ENCODE measurements at places on chromosomes 1 and 21. TPM values are rescaled to one million over a fixed set of nuclear protein-coding genes. Genes with fewer than 3 reads are reported as not detected.

CD160 gene
- 6.5 TPM for total RNA-seq

PIGR gene
- 5.8 TPM for total RNA-seq

PAX7 gene
- total RNA-seq = 1.4 TPM

RGS1 gene
- total RNA-seq = 84.7 TPM

EPS8L3 gene
- total RNA-seq = not detected

LCE1C gene
- total RNA-seq = not detected

KRTAP19-3 gene
- total RNA-seq = not detected

PLEKHA6 gene
- total RNA-seq = 4.3 TPM

DPM3 gene
- not detected for total RNA-seq

MINDY1 gene
- 13.5 TPM for total RNA-seq

ATXN7L2 gene
- total RNA-seq = 0.24 TPM

PROK1 gene
- not detected for total RNA-seq

XCL1 gene
- total RNA-seq = 6.5 TPM

ZNF436 gene
- 21.4 TPM for total RNA-seq

SH3BP5L gene
- total RNA-seq = 14.0 TPM

SPSB1 gene
- 43.3 TPM for total RNA-seq

LMOD1 gene
- 213 TPM for total RNA-seq

LCE1A gene
- total RNA-seq = not detected

F3 gene
- 356 TPM for total RNA-seq

ZNF672 gene
- total RNA-seq = 14.0 TPM

AADACL4 gene
- not detected for total RNA-seq

FBLIM1 gene
- 134 TPM for total RNA-seq

NOS1AP gene
- 2.9 TPM for total RNA-seq

RHD gene
- not detected for total RNA-seq

RGSL1 gene
- 1.7 TPM for total RNA-seq

VWA1 gene
- total RNA-seq = 58.7 TPM

TRAF3IP3 gene
- total RNA-seq = 6.7 TPM

CYP4Z1 gene
- total RNA-seq = not detected

TARDBP gene
- total RNA-seq = 139 TPM

KAZN gene
- 9.4 TPM for total RNA-seq

OR2L13 gene
- 3.1 TPM for total RNA-seq

MYOG gene
- total RNA-seq = 2.6 TPM

NPHS2 gene
- not detected for total RNA-seq

C4BPB gene
- total RNA-seq = 2.9 TPM

CD2 gene
- not detected for total RNA-seq

SPATA46 gene
- total RNA-seq = not detected

RHOU gene
- total RNA-seq = 65.7 TPM

SNX7 gene
- total RNA-seq = 32.7 TPM

SUSD4 gene
- total RNA-seq = 0.24 TPM

TSPAN1 gene
- not detected for total RNA-seq

OR2T4 gene
- total RNA-seq = not detected

GCSAML gene
- 0.48 TPM for total RNA-seq

CRYAA gene
- not detected for total RNA-seq

RBM11 gene
- not detected for total RNA-seq

KIF14 gene
- total RNA-seq = 1.2 TPM

LAMB3 gene
- 16.1 TPM for total RNA-seq

CHI3L1 gene
- total RNA-seq = 5.8 TPM

LIN28A gene
- total RNA-seq = 1.4 TPM

ACTL8 gene
- 1.2 TPM for total RNA-seq
